Mucosa of descending colon (tissue), 3 donors: ENCODE measurements at places on chromosomes 5 and 9. TPM values are rescaled to one million over a fixed set of nuclear protein-coding genes. Genes with fewer than 3 reads are reported as not detected.

The ADAMTS13 gene
- total RNA-seq, result 3.3 TPM

The CYLC2 gene
- not detected for total RNA-seq

DNA sequence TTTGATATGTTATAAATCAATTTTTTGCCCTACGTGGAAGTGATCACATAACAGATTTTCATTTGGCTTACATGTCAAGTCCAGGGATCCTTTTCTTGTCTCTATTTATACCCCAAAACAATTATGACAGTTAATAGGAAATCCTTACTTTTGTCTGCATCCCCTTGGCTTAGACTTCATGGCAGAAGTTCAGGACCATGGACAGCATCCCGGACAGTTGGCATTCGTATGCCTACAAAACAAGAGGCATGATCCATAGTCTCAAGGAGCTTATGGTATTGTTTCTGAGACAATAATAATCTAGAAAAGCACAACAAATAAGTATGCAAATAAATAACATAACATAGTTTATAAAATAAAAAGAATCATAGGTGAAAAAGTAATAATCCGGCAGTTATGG, 214.3 kb upstream of the GRIA1 start:
- no peak for DNase-seq

The LCN12 gene
- total RNA-seq, result 7.6 TPM

GRCh38 chr9:127189628-127190027, 67.2 kb upstream of the ANGPTL2 start:
- DNase-seq, result no peak

The PCDHGA4 gene
- total RNA-seq, result 0.90 TPM

DNA sequence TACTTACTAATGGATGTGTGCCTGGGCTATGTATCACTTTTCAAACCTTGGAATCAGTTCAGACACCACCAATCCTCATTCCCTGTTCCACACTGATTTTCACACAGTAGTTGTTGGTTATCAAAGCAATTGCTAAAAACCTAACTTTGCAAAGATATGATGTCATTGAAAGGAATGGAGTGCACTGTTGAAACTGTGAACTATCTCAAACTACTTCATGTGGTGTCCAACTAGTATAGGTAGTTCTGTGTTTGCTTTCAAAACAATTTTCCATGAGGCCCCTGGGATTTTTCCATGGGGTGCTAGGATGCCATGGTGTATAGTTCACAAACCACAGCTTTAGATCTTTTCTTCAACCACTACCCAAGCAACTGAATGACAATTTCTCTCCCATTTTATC, 17.8 kb downstream of the INIP start:
- DNase-seq, result no peak

DNA sequence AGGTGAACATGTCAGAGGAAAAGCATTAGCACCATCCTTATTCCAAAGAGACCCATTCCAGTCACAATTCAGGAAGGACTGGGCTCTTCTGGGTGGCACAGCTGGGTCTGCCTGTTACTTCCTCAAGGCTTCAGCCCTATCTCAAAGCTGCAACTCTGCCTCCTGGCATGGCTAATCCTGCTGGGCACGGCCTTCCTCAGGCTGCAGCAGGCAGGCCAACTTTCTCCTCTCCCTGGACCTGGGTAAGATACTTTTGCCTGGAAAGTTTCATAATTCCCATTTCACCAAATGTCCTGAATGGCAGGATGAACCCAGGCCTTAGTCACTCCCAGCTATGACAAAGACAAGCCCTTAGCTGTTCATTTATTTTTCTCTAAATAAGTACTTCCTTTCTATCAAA, 50.1 kb downstream of the MACROH2A1 start:
- no peak for DNase-seq

The LCN6 gene
- 8.5 TPM for total RNA-seq

The LRRC26 gene
- 58.9 TPM for total RNA-seq

The SLC25A51 gene
- 20.6 TPM for total RNA-seq

DNA sequence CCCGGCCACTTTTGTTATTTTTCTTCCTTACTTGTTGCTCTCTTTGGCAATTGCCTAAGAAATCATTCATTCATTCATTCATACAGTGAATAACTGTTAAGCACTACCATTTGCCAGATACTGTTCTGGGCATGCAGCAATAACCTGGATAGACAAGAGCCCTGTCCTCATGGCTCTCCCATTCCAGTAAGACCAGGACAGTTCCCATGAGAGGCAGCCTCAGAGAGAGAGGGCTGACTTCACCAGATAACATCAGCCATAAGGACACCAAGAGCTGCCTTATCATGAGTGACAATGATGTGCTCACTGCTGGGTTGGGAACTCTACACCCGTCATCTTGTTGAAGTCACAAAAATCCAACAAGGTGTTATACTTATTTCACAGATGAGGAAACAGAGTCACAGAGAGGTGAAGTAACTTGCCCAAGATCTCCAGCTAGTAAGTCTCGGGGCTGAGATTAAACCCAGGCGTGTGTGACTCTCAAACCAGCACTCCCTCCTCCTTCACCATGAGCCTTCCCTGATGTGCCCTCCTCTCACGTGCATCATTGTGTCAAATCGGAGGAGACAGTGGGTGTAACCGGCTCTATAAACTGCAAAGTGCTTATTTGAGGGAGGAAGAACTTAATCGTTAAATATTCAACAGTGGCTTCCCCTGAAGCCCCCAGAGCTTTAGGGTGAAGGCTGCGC, 61.1 kb upstream of the TBC1D2 start:
- DNase-seq, result no peak

GRCh38 chr9:124761710-124762109, 9.4 kb downstream of the NR6A1 start:
- DNase-seq, result no peak

DNA sequence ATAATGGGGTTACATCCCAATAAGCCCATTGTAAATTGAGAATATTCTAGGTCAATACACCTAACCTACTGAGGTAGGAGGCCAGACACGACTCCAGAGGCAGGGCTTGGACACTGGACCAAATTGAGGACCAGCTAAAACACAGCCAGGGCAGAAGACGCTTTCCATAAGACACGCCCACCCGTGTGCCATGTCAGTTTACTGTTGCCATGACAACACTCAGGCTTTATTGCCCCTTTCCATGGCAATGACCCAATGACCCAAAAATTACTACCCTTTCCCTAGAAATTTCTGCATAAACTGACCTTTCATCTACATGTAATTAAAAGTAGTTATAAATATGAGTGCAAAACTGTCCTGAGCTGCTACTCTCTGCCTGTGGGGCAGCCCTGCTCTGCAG, 31.5 kb downstream of the SLC22A4 start:
- DNase-seq, result no peak

DNA sequence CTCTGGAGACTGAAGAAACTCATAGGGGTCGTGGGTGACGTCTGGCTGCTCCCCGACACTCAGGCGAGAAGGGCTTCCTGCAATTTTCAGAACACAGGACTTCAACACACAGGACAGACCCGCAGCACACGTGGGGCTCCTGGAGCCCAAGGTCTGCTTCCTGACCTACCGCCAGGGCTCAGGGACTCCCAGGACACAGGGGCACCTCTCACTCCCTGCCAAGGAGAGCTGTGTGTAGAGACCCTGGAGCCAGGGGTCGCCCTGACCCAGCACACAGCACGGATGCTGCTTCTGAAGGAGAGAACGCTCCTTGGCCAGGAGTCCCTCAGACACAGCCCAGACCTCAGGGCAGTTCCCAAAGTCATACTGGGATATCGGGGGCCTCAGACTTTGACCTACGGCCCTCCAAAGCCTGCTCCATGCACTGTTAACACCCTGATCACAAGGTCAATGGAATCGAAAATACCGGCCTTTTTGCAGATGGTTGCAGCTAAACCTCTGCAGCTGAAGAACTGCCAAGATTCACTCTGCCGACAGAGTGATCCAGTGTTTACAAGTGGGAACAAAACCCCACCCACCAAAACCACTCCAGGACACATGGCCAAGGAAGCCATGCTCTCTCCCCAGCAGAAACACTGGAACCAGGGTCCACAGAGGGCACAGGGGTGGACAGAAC, 13.8 kb upstream of the ZDHHC11 start:
- DNase-seq, result peak; percentile 25

The SLC31A2 gene
- 17.8 TPM for total RNA-seq

DNA sequence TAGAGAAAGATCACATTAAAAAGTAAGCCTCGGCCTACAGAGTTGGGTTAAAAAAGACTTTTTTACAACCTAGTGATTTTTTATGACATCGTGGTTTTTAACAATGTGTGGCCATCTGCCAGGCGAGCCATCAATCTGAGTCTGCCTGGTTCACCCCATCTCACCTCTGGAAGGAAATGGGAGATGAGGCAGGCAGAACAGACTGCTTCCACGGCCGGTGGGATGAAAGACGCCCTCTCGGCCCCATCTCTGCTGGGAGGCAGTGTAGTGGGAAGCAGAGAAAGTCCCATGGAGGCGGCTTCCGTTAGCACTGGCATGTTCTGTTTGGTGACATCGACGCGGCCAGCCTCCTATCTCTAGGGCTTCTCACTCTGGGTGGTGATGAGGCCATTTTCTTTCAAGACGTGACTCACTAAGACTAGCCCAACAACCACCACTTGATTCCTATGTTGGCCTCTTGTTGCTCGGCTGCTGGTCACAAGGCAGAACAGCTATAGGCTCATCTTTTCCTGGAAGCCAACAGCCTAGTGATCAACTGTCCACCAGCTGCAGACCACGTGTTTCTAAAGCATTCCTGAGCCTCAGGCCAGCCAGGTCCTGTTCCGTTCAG, 132.4 kb upstream of the OTULINL start:
- peak; percentile 63 for DNase-seq

DNA sequence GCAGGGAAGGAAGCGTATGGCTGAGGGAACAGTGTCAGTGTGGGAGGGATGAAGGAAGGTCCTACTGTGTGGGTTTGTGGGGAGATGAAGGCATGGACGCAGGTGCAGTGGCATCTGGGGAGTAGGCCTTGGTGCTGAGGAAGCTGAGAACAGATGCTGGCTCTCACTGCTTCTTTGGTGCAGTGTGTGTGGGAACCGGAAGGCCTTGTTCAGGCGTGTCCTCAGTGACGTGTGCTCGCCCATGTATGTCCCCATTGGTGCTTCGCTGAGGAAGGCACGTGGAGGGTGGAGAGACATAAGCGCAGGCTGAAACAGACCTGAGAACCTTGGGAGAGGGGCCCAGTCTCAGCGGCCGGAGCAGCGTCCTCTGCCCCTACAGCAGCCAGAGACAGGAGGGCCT, 18.7 kb downstream of the ADAMTS13 start:
- DNase-seq, result no peak

DNA sequence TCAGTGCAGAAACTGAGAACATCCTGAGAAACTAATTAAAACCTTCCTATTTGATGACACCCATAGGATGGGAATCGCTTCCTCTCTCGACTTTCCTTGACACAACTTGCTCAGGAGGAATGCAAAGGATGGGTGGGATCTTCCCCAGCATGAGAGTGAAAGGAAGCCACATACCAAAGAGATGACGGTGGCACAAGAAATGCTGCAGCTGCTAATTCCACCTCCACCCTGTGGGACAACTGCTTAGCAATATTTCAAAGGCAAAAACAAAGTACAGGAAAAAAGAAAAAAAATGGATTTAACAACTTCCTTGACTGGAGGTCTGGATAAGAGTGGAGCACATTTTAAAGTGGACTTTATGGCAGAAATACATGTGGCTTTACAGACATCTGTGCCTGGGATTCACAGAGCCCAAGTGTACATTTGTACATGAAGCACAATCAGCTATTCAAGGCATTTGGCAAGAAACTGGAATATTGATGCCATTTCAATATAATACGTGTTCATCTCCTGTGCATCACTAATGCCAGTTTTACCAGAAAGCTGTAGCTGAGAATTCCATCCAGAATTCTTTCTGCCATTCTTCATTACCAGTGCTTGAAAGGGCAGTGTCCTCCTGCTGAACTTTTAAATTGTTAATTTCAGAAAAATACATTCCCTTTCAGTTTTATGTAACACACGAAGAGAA, 359.2 kb upstream of the ACTBL2 start:
- DNase-seq, result no peak

DNA sequence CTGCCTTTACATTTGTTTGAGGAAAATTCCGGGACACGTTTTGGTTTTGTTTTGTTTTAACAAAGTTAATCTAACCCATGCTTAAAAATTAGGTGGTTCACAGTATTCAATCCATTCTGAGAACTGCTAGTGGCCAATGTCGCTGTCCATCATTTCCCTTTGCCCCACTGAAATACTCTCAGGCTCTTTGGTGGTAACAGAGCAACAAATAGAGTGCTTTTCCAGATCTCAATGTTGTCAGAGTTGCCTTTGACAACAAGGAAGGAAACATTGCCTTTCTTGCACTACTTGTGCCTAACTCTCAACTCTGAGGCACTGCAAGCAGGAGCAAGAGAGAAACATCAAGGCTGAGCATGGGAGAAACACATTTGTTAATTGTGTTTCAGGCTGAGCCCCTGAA, 154.0 kb downstream of the MCTP1 start:
- DNase-seq, result no peak

DNA sequence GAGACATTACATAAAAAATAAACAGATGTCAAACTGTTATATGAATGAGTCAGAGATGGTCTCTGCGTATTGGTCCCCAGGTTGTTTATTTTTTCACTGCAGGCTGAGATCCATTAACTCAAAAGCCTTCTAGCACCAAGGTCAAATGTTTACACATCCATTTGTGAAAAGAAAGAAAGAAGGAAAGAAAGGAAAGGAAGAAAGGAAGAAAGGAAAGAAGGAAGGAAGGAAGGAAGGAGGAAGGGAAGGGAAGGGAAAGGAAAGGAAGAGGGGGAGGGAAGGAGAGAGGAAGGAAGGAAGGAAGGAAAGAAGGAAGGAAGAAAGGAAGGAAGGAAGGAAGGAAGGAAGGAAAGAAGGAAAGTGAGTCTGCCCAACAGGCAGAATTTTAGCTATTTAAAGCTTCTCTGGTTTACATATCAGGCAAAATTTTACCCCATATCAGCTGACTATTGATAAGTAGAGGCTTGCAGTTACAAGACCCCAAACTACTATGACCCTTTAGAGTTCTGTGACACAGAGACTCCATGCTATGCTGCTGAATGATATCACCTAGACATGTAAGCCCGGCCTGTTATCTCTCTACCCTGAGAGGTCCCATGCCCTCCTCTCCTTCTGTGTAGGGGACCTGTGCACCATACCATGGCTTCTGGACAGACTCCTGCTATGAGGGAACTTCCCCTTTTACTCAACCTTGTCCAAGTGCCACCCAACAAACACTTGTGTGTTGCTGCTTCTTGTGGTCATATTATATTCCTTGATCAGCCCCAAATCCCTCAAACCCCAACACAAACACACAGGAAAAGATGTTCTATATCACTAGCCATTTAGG, 59.0 kb downstream of the DRD1 start:
- no peak for DNase-seq

- no peak for DNase-seq
Measured at GRCh38 chr5:10800852-10801251, 39.8 kb upstream of the DAP start.

DNA sequence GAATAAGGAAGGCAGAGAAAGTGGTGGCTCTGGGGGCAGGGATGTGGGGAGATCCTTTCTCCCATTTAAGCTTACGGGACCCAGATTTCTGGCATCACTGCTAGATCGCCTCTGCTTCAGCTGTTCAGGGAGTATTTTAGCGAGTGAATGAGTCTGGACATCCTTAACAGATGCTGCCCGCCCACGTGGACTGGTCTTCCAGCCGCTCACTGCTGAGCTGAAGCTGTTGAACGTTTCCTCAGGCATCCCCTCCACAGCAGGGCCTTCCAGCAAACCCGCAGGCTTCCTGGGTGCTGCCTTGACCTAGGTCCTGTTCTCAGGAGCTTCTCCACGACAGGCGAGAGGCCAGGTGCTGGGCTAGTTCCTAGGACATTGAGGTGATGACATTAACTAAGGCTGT, 144.4 kb upstream of the EFNA5 start:
- no peak for DNase-seq

The CCDC192 gene
- total RNA-seq, result 1.0 TPM
